ENCODE measurements at places on chromosomes 3 and 15.

DNA sequence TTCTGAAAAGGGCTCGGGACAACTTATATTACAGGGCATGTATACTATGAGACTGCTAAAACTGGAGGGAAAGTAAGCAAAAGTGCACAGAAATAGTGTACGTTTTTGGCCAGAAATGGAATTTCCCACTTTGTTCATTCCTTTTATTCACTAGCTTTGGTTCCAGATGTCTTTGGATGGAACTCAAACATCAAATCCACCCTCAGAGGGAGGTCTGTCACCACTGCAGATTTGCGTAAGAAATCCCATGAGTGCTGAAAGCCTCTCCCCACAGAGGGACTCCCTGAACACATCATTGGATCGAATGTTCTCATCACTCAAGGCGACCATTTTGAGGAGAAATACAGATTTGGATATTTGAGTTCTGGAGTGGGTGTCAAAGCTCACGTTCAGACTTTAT is 71.6 kb downstream of the FEM1B start:
- DNase-seq = no peak

- no peak for DNase-seq
These were observed 96.0 kb downstream of the SPATA16 start for GRCh38 chr3:173044998-173045397.

- no peak for DNase-seq
These were observed 438.8 kb downstream of the FHIT start for GRCh38 chr3:60812502-60812901.

DNA sequence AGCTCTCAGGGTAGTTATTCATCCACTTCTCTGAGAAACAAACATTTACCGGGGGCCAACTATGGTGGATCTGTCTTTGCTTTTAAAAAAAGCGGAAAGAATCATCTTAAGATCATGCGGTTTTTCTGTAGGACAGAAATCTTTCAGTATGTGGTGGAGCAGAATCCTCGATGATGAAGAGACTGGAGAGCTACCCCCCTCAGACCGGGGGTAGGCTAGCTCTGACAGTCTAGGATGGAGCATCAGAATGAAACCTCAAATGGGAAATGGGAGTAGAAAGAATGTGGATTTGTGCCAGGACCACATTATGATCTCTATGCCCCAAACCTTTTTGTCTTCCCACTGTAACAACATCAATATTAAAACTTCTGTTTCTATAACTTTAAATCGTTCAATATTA is 30.3 kb downstream of the TPRG1 start:
- DNase-seq = no peak

DNA sequence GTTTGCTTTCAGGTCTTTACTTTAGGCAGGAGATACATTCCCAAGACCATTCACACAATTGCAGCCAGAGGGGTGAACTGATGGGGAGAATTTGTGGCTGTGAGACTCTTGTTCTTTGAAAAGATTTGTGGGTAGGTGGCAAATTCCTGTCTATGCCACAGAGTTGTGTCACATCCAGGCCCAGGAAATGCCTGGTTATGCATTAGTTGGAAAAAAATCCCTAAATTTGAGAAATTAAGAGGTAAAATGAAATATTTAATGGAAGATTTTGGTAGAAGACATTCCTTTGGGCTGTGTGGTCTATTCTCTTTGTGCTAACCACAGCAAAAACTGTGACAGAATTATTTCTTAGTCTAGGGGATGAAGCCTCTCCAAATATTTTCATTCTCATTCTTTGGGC is 28.8 kb downstream of the SAMMSON start:
- DNase-seq = no peak

GRCh38 chr3:67653425-67654098 is 850 bp downstream of the SUCLG2 start:
- peak; percentile 19 for DNase-seq

GRCh38 chr15:89566181-89566580 is 9.1 kb upstream of the TICRR start:
- no peak for DNase-seq

GRCh38 chr3:67377299-67377698 is 277.1 kb downstream of the SUCLG2 start:
- DNase-seq = no peak

DNA sequence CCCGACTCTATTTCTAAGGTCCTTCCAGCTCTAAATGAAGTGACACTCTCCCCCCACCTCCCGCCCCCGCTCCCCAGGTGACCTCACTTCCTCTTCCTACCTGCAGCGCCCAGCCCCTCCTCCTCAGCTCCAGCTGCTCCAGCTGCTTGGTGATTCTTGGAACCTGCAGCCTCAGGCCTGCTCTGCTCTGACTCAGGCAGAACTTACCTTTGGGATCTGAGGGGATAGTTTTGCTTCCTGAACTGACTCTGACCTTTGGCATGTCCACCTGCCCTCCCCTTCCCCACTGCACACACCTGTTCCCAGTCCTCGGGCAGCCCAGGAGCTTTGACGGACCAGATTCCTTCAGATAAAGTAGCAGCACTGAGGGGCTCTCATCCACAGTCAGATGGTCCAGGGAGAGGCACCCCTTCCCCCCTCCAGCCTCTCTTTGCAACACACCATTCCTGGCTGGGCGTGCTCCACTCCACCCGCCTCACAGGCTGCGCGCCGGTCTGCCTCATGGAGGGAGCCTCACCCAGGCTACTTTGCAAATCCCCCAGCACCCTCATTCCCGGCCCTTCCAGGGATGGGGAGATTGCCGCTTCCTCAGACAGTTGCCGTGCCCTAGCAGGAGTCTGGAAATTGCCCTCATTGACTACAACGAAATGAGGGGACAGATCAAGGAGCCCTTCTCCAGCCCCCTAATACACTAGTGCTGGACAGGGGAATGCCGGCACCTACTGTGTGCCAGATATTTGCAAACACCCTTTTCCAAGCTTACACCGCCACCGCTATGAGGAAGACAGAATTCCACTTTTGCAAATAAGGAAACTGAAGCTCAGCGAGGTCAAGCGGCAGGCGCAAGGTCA is 692 bp upstream of the C15orf39 start:
- DNase-seq = no peak

GRCh38 chr15:72783004-72783639 is 436 bp downstream of the ADPGK start:
- no peak for DNase-seq

GRCh38 chr3:193782747-193783146 is 189.7 kb downstream of the OPA1 start:
- no peak for DNase-seq

DNA sequence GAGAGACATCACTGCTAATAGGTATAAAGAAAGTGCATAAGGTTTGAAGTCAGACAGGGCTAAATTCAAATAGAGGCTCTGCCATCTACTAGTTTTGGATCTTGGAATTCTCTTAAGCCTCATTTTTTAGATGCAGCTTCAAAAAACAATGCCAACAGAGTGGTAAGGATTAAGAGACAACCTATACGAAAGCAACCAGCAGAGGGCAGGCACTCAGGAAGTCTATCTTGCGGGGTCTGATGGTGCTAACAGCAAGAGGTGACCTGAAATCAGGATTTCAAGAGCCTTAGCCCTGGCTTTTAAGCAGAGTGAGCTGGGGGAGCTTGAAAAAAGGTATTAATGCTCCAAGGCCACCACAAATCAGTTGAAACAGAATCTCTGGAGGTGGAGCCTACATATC is 40.7 kb downstream of the LDHAL6B start:
- peak; percentile 43 for DNase-seq

DNA sequence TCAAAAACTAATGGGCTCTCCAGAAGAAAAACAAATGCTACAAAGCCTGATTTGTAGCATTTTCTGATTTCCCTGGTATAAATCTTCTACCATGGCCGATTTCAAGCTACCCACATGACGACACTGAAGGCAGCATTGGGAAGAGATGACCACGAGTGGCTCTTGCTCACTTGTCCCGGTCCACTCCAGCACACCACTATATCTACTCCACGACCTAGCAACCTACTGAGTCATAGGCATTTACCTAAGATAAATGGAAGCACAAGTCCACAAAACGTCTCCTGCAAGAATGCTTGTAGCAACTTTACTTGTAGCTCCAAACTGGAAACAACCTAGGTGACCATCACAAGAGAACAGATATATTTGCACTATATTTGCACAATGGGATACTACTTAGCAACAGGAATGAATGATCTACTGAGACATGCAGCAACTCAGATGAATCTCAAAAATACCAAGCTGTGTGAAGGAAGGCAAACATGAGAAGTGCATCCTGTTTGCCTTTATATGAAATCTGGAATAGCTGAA is 60.8 kb upstream of the HES1 start:
- no peak for DNase-seq

GRCh38 chr15:35479423-35479822 is 66.5 kb downstream of the DPH6 start:
- DNase-seq = no peak

Measured in frontal cortex (tissue), 4 donors.